ENCODE measurements at places on chromosomes 1 and 21.

DNA sequence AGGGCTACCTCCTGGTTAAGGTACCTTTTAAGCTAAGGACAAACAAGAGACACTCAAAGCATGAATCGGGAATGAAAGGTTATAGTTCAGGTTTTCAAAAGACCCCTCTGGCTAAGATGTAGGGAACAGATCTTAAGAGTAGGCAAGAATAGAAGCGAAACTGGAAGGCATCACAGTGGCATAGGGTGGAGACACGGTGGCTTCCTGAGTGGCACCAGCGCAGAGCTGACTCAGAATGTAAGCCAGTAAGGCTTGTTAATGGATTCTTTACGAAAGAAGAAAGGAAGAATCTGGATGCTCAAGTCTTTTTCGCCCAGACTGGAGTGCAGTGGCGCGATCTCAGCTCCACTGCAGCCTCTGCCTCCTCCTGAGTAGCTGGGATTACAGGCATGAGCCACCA is 21.2 kb downstream of the PADI6 start:
- DNase-seq: no peak

DNA sequence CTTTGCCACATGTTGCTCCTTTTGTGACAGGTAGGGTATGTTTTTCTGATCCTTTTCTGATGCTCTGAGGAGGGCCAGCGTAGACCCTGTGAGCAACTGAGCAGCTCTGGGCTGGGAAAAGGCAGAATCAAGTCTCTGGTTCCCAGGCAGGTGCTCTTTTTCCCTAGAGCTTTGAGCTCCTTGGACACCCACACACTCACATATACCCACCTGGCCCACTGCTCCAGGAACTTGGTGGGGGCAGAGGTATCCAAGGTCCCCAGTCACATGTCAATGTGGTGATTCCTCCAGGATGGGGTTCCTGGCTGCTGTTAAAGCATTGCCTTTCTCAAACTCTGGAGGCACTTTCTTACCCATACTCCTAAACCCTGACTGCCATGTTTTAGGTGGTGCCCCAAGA is 5.4 kb downstream of the CD2 start:
- no peak for DNase-seq

GRCh38 chr1:7438921-7439655 is 332.0 kb upstream of the VAMP3 start:
- no peak for DNase-seq

- DNase-seq: no peak
These were observed 20.8 kb downstream of the SSR2 start for GRCh38 chr1:155999964-156000363.

DNA sequence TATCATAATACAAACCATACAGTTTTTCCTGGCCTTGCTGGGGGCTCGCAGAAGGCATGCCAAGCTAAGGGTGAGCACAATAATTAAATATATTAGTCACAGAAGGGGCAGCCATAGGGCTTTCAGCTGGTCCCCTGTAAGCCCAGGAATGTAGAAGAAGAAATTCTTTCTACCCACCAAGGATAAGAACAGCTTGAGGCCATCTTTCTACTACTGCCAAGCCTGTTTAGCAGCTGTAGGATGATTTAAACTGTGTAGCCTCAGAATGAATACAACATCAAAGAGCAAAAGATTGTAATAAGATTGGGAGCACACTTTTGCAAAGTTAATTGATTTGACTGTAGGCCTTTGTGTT is 171.5 kb downstream of the LRRC7 start:
- no peak for DNase-seq

GRCh38 chr1:232519186-232519585 is 110.7 kb downstream of the SIPA1L2 start:
- no peak for DNase-seq

DNA sequence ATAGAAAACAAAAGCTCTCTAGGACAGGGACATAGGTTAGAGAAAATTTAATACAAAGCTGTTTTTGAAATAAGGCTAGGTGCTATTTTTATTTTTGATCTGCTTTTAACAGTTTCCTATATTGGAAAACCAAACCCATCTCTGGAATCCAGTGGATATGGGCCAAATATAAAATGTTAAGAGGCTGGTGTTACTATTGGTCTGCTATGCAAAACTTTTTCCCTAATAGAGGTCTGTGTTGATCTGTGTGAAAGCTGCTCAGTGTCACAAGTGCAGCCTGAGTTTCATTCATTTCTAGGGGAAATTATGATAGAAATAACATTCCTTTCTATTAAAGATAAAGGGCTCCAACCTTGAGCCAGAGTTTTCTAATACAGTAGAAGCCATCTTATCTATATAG is 116.4 kb downstream of the OLFML2B start:
- no peak for DNase-seq

GRCh38 chr21:29238053-29238966 is 60.4 kb upstream of the BACH1 start:
- DNase-seq: no peak

- no peak for DNase-seq
These were observed 24.8 kb downstream of the LYPD8 start for GRCh38 chr1:248730507-248731335.

GRCh38 chr1:245441689-245442088 is 286.9 kb downstream of the KIF26B start:
- no peak for DNase-seq

DNA sequence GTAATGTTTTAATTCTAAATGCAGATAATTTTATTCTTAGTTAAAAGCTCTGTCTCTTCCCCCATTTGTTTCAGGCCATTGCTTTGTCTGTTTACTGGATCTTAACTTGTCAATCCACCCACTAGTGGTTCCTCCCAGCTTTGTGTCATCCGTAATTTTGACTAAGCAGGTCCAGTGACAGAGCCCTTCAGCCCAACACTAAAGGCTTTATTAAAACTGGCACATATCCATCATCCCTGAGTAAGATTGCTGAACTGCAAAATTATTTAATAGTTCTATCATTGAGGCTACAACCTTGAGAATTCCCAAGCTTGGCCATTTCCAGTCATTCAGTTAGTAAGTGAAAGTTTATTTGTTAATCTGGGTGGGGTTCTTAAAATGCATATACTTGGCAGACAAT is 96.7 kb downstream of the NGF start:
- DNase-seq: no peak

DNA sequence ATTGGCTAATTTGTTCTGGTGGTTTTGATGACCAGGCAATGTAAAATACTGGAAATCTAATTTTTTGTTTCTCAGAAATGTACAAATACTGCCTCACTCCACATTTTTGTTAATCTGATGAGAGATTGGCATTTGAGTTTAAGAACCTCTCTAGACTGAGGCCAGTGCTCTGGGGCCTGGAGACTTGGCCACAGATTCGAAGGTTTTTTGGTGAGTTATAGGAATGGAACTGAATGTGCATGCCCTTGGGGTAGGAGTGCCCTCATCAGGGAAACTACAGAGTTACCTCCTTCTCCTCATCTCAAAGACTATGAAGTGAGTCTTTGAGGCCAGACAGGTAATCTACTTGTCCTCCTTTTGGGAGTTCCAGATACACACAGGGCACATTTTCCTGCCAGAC is 347.9 kb downstream of the LTN1 start:
- no peak for DNase-seq
